ENCODE measurements at places on chromosomes 16 and 17.
A peak's percentile ranks its signal among the peaks of the same experiment; 100 is the strongest.

- no peaks in the 10 kb centered on the region for H3K36me3 ChIP-seq
- H3K4me1 ChIP-seq = peaks cover 3% of the 10 kb centered on the region
- H3K27ac ChIP-seq = peak within 1 kb of the TSS; percentile 52
- no peak for DNase-seq
Observed at GRCh38 chr16:66844342-66845079, at the start of gene CA7. Gene CA7 (plus strand): TSS chr16:66844414. CDS start chr16:66844488, 74 bp downstream.

DNA sequence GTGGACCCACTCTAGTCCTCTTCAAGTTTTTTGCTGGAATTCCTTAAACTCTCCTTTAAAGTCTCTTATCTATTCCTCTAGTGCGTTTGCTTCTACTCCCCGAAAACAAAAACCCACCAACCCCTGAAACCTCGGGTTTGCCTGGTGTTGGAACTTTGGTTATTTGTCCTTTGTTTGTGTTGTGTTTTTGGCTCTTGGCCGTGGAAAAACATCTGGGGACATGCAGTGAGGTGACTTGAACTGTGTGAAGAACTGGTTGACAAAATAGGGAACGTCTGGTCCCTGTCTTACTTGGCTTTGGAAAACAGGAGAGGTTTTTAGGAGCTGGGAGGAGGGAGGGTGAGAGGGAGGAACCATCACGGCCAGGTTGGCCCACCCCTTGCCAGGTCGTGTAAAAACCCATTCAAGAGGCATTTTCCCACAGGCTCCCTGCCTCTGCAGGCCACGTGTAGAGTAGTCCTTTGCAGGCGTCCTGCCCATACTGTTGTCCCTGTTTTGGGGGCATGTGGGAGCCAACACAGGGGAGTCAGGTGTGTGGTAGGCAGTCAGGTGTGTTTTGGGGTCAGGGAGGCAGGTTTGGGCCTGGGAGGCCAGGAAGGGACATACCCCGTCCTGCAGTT lies 169.3 kb downstream of the RAB11FIP4 start:
- peak overlapping the region; percentile 44 for H3K27ac ChIP-seq
- peaks cover 17% of the 10 kb centered on the region for H3K27me3 ChIP-seq
- peak overlapping the region; percentile 67 for H3K4me3 ChIP-seq
- H3K36me3 ChIP-seq = no peaks in the 10 kb centered on the region
- no peak for DNase-seq
- H3K4me1 ChIP-seq = peaks cover 33% of the 10 kb centered on the region

DNA sequence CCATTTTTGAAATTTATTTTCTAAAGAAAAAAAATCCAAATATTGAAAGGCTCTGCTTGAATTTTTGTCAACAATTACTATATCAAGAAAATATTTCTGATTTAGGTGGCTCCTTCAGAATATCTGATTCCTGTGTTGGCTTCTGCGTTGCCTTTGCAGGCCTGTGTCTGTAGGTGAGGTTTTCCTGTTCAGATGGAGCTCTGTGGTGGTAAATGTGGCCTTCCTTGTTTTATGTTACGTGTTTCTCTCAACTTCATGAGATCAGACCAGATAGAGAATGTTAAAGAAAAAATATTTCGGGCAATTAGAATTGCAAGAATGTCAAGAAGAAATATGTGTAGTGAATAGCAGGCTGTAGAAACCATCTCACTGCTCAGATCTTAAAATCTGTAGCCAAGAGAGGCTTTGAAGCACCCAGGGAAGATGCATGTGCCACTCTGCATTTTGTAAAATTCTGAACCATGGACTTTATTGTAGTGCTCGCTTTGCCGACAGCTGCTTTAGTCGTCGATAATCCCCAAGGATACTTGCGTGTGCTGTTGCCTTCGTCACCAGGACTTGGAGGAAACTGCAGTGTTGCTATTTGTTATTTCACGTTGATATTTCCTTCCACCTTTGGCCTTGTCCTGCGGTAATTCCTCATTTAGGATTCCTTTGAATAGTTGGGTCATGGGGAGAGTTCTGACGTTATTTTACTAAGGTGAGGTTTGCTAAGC lies 69.9 kb downstream of the RPTOR start:
- H3K4me3 ChIP-seq = no peak overlapping the region
- H3K4me1 ChIP-seq = peaks cover 1% of the 10 kb centered on the region
- no peak for DNase-seq
- H3K27ac ChIP-seq = no peak overlapping the region

- no peaks in the 10 kb centered on the region for H3K27me3 ChIP-seq
- peaks cover 8% of the 10 kb centered on the region for H3K4me1 ChIP-seq
- H3K36me3 ChIP-seq = no peaks in the 10 kb centered on the region
- H3K27ac ChIP-seq = peak overlapping the region; percentile 24
- no peak overlapping the region for H3K4me3 ChIP-seq
Observed at GRCh38 chr17:8167526-8167925, 4.8 kb upstream of the VAMP2 start.

- peaks cover 3% of the 10 kb centered on the region for H3K36me3 ChIP-seq
- no peaks in the 10 kb centered on the region for H3K27me3 ChIP-seq
- no peak overlapping the region for H3K27ac ChIP-seq
- H3K4me3 ChIP-seq = no peak overlapping the region
- peaks cover 2% of the 10 kb centered on the region for H3K4me1 ChIP-seq
- no peak for DNase-seq
Observed at GRCh38 chr16:30846649-30847402, 47.1 kb downstream of the BCL7C start.

DNA sequence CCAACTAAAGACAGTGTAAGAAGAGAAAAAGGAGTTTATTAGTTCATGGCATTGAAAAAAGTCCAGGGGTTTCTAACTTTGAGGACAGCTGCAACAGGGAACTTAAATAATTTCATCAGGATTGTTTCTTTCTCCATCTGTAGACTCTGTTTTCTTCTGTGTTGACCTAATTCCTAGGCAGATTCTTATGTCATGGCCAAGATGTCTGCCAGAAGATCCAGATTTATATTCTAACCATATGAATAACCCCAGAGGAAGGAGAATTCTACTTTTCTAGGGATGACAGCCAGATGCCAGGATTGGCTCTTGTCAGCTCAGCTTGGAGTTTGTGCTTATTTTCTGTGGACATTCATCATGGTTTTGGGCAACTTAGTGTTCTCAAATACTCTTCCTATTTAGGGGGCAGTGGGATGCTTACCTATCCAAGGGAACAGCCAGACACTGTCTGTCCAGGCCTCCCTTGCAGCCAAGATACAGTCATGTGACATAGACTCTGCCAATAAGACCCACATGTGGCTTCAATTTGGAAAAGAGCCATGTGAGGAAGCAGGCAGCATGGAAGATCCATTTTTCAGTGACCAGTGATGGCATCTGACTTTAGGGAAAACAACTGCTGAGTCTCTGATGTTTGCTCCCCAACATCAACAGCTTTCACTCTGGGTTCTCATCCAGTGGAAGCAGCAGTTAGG lies 18.2 kb downstream of the PCTP start:
- H3K4me1 ChIP-seq = peaks cover 20% of the 10 kb centered on the region
- no peak for DNase-seq
- no peak overlapping the region for H3K27ac ChIP-seq
- peaks cover 26% of the 10 kb centered on the region for H3K36me3 ChIP-seq
- no peaks in the 10 kb centered on the region for H3K27me3 ChIP-seq
- no peak overlapping the region for H3K4me3 ChIP-seq

- H3K27me3 ChIP-seq = no peaks in the 10 kb centered on the region
- H3K36me3 ChIP-seq = no peaks in the 10 kb centered on the region
- no peak overlapping the region for H3K27ac ChIP-seq
Observed at GRCh38 chr16:76345163-76345661, 68.0 kb downstream of the CNTNAP4 start.

- no peaks in the 10 kb centered on the region for H3K36me3 ChIP-seq
- H3K4me3 ChIP-seq = no peak overlapping the region
- no peak overlapping the region for H3K27ac ChIP-seq
- peaks cover 5% of the 10 kb centered on the region for H3K27me3 ChIP-seq
- peaks cover 11% of the 10 kb centered on the region for H3K4me1 ChIP-seq
Observed at GRCh38 chr16:27241658-27242057, 26.9 kb downstream of the NSMCE1 start.

DNA sequence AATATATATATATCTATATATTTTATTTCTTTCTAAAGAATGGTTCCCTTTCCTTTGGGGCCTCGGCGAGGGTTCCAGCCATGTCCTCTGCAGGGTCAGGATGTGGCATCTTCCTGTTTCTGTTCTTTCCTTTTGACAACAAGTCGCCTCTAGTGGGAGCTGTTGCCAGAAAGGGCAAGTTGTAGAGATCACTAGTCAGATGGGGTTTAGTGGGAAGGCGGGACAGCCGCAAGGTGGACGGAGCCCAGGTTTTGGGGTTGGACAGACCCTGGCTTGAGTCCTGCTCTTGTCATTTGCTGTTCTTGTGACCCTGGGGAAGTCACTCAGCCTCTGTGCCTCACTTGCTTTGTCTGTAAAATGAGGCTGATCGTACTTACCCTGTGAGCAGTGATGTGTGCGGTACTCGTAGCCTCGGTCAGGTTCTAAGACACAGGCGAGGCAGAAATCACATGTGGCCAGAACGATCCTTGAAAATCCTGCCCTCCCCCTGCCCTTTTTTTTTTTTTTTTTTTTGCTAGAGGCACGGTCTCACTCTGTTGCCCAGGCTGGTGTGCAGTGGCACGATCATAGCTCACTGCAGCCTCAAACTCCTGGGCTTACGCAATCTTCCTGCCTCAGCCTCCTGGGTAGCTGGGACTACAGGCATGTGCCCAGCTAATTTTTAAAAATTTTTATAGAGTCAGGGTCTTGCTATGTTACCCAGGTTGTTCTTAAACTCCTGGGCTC lies 80.1 kb downstream of the ABCC6 start:
- no peak for DNase-seq
- H3K36me3 ChIP-seq = peaks cover 14% of the 10 kb centered on the region
- H3K4me3 ChIP-seq = no peak overlapping the region
- H3K27me3 ChIP-seq = no peaks in the 10 kb centered on the region
- no peaks in the 10 kb centered on the region for H3K4me1 ChIP-seq
